ENCODE measurements at places on chromosomes 6 and 20.

- DNase-seq, result no peak
Observed at GRCh38 chr6:14882394-14883026, 363.4 kb upstream of the JARID2 start.

DNA sequence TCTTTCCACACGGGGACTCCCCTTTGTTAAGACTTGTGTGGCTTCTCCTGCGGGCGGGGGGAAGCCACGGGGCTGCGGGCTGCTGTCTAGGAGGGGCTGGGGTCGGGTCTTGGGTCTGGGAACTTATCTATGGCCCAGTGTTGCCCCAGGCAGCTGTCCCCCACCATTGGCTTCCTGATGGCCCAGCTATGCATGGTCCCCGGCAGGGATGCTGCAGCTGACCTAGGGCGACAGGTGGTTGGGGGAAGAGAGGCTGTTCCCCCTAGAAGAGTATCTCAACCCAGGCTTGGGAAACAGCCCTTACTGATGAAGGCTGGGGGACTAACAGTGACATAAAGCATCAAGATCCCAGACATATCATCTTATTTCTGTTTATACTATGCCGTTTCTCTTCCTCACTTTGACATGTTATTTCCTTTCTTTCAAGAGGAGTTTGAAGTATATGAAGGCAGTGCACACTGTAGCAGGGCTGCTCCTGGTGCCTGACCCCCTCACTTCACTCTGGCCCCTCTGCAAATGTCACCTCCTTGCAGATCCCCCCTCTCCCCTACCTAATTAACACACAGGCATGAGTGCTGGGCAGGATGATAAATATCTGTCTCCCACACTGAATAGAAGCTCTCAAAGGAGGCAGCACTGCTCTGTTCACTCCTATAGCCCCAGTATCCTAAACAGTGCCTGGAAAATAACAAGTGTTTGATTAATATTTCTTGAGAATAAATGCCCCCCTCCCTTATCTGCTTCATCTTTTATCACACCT is 87.0 kb downstream of the HIVEP2 start:
- DNase-seq, result no peak

DNA sequence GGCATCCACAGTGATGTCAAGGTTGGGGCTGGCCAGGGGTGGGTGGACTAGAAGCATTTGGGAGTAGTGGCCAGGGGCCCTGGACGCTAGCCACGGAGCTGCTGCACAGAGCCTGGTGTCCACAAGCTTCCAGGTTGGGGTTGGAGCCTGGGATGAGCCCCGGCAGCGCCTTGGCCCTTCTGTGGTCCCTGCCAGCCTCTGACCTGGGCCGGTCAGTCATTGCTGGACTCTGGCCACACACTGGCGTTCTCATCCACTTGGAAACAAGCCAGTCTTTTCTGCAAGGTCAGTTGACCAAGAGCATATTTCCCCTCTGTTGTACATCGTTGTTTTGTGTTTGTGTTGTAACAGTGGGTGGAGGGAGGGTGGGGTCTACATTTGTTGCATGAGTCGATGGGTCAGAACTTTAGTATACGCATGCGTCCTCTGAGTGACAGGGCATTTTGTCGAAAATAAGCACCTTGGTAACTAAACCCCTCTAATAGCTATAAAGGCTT is 8.4 kb downstream of the PSMA7 start:
- DNase-seq, result no peak

GRCh38 chr6:8900056-8900455 is 464.7 kb upstream of the SLC35B3 start:
- no peak for DNase-seq

GRCh38 chr6:112909781-112910180 is 562.7 kb downstream of the RFPL4B start:
- DNase-seq, result no peak

GRCh38 chr6:20024316-20024673 is 187.1 kb downstream of the ID4 start:
- DNase-seq, result no peak

DNA sequence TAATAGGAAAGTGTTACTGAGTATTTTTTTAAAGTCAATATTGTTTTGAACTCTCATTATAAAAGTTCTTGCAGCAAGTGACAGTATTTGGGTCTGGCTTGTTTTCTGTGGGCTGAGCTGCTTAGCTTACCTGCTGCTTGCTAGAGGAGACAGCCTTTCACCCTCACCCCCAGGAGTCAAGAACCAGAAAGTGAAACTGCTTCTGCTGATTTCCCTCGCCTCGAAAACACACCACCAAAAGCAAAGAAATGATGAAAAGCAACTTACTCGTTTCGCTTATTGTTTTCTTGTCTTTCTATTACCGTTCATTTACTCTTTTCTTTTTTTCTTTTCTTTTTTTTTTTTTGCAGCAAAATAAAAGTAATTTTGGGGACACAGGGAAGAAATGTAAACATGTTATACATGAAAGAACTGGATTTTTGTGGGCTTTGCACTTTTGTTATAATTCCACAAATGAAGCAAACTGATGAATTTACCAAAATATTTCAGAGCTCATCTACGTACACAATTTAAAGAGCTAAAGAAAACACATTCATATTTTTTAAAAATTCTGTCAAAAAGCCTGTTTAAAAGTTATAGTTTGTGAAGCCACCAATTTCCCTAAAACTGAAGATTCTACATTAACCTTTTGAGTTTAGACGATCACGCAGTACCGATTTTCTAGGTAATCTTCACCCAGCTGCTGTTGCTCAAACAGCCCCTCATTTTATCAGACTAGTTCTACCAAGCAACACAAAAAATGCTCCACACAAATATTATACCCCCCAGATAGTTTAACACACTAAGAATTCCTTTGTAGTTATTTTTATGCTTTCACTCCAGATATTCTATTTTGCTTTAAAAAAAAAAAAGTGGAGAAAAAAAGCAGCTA is 1.7 kb downstream of the SCML4 start:
- DNase-seq, result no peak

Measured in NCI-H526 (cell line).